ENCODE measurements at places on chromosomes 12 and 14.
A peak's percentile ranks its signal among the peaks of the same experiment; 100 is the strongest.

DNA sequence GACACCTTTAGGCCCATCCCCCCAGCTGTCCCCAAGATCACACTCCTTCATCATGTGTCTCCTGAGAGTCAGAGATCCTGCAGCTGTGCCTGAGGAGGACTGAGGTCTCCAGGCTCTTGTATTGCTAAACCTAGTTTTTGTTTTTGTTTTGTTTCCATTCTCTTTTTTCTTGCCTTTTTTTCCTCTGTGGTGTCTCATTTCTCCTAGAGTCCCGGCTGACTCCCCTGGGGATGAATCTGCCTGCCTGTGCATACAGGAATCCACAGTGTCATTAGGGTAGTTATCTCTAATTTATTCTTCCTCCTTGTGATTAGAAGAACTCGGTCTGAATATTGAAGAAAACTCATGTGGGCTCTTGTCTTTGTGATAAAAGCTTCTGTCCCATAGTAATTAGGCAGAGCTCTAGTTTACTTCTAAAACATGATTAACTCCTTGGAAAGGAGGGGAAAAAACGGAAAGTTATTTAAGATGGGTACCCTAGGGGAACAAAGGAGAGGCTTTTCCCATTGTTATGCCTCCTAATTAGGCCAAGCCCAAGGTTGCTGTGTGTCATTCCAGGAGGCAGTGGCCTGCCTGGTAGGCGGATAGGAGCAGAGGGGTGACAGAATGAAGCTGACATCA, 343.2 kb downstream of the ZFP36L1 start:
- DNase-seq: no peak

DNA sequence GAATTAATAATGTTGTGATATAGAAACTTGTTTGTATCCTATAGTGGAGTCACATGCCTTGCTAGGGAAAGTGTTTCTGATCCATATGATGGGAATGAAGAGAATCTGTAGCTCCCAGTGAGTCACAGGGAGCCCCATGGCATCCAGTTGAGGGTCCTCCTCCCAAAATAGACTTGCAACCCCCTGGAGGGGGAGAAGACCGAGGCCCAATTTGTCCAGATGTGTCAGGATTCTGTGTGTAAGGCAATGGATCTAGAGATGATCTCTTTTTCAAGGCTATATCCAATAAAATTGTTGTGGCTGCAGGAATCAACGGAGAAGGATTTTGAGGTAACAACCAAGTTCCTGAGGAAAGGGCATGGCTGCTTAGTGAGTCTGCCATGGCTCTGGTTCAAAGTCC, 121.8 kb downstream of the BCL11B start:
- DNase-seq: no peak

DNA sequence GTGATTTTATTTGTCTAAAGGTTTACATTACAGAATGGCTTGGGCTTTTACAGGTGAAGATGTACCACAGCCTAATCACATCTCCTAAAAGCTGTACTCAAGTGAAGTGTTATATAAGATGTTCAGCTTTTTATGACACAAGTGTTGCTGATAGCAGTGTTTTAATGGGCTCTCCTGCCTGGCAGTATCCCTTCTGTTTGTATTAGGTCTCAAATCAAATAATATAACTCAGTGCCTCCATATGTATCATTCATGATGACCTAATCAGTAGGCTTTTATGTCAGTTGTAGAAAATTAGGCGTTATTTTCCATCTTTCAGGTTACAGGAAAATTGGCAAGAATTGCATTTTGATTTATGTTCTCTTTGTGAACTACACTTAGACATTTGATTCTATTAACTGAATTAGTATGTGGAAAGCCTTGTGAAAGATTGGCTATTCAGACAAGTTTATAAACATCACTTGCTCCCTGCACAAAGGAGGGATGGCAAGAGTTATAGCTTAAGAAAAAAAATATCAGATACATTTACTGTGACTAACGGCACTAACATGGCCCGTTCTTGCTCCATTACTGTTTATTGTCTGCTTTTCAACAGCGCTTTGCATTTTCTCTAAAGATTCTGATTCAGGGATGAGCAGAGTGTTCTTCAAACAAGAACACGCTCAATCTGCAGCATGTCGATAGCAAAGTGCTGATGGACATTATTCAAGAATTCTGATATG, 143.7 kb upstream of the DIO2 start:
- no peak for DNase-seq

- DNase-seq: no peak
These were observed 143.7 kb downstream of the NOVA1 start for GRCh38 chr14:26454105-26454504.

GRCh38 chr12:122518908-122519307, 7.8 kb downstream of the RSRC2 start:
- no peak for DNase-seq

DNA sequence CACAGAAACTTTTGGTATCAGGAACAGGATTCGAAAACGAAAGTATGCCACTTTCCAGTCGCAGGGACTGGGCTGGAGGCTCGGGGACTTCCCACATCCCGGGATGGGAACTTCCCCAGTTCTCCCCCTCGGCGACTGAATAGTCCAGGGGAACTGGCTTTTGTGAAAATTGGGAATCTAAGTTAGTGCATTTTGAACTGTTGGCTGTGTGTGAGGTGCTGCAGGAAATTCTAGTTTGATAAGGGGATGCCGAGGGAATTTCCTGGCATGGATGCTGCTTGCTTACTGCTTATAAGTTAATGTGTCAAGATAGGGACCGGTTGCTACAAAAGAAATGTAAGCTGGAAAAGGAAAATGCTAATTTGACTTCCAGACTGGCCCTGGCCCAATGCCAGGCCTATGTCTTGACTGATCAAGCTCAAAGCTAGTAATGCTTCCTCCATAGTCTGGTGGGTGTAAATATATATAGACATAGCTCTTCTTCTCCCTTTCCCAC, 73.4 kb upstream of the EIF5 start:
- peak; percentile 73 for DNase-seq

DNA sequence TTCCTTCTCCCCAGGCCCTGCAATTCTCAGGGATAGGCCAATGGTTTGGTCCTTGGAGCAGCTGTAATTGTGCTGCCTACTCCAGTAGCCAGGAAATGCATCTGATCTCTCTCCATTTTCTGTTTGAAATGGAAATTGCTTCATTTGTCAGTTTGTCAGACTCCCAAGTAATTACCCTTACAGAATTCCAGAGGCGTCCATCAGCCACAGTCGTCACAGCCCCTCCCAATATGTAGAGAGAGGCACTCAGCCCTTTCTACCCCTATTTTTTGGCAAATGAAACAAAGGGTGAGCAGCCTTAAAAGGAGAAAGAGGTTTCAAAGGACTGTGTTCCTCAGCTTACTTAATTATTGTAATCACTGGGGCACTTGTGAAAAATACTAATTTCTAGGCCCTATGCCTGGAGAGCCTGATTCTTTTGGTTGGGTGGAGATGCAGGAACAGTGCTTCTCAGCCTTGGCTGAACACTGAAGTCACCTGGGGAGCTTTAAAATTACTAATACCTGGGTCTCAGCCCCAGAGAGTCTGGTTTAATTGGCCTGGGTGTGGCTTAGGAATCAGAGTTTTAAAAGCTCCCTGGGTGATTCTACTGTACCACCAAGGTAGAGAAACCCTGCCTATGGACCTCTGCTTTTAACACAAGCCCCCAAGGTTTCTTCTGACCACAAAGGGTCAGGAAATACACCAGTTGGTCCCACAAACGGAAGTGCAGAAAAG, 190.0 kb downstream of the EMP1 start:
- DNase-seq: no peak

- DNase-seq: no peak
These were observed 141.1 kb downstream of the KSR2 start for GRCh38 chr12:117827660-117828059.
